Right forelimb (tissue), 1 donor: ENCODE measurements at places on chromosomes 3 and 15.

GRCh38 chr3:167032267-167032876, 347.7 kb downstream of the ZBBX start:
- DNase-seq = no peak

GRCh38 chr3:194686414-194686815, 732 bp downstream of the FAM43A start:
- DNase-seq = no peak

DNA sequence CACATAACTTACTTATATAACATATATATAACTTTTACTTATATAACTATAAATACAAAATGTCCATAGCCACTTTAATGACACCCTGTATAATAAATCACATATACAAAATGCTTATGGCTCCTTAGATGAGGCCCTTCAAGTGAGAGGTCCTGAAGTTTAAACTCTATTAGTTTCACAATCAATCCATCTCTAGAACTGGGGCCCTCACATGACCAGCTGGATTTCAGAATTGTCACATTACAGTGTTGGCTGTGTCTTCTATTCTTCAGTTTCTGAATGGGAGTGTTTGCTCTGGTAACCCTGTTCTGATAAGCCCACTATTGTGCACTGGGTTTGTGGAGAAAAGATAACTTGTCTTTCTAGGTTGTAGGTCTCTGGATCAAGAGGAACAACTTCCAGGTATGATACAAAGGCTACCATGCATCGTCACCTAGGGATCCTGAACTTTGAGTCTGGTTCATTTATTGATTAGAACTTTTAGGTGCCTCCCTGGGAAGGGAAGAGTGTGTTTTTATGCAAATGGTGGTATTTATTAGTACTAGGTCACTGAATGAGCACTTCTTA, 107.9 kb downstream of the DNAH12 start:
- DNase-seq = no peak

GRCh38 chr15:66948294-66948693, 117.1 kb upstream of the SMAD3 start:
- no peak for DNase-seq

- DNase-seq = no peak
These were observed 284.1 kb upstream of the ONECUT1 start for GRCh38 chr15:53074221-53074620.

GRCh38 chr3:55873523-55874254, 386.6 kb upstream of the WNT5A start:
- no peak for DNase-seq

DNA sequence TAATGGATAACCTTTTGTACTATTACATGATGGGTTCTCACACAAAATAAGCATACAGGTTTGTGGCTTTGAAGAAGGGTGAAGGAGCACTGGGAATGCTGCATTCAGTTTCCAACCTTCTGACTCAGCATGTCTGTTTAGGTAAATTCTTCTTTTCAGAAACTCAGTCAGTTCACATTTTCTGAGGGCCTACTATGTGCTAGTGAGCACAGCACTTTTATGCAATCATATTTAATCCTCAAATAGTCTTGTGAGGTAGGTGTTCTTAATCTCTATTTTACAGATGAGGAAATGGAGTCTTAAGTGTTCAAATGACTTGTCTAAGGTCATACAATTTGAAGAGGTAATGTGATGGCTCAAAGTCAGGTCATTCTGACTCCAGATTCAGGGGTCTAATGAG, 41.2 kb downstream of the ISL2 start:
- no peak for DNase-seq

DNA sequence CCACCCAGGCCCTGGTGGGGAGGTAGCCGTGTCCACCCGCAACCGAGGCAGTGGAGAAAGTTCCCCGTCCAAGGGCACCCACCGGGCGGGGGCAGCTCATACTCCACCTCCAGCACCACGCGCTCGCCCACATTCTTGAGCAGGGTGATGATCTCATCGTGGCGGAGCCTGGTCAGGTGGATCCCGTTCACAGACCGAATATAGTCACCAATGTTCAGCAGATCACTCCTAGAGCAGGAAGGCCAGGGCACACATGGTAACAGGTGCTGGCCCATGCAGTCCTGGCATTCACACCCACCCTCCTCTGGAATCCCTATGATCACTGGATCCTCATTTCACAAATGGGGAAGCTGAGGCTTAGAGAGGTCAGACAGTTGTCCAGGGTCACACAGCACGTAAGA, 15.8 kb downstream of the GRIP2 start:
- DNase-seq = peak; percentile 41

- peak; percentile 36 for DNase-seq
These were observed 84.7 kb downstream of the ADAMTS17 start for GRCh38 chr15:100256970-100257650.

DNA sequence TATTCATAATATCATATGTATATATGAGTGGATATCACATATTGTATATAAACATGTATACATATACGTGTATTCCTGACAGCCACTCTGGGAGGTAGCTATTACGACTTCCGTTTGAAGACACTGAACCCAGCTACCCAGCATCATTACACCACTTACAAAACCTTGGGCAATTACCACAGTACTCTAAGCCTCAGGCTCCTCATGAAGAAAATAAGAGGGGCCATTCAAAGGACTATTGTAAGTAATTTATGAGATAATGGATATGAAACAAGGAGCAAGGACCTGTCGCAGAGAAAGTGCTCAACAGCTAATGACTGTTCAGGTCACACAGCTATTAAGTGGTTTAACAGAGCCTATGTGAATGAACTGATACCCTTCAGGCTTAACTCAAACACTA, 52.4 kb downstream of the KCNMB2 start:
- no peak for DNase-seq
